ENCODE measurements at places on chromosomes 2 and 18. TPM values are rescaled to one million over a fixed set of nuclear protein-coding genes. Genes with fewer than 3 reads are reported as not detected.
A peak's percentile ranks its signal among the peaks of the same experiment; 100 is the strongest.

- no peak for DNase-seq
Observed at GRCh38 chr18:24928301-24928878, 423.6 kb downstream of the ZNF521 start.

GRCh38 chr18:74773171-74773624 is 175.5 kb downstream of the ZNF407 start:
- no peak for DNase-seq

GRCh38 chr2:37274359-37274965 is 43.0 kb downstream of the NDUFAF7 start:
- DNase-seq = no peak

- DNase-seq = no peak
Observed at GRCh38 chr18:48799724-48800315, 150.9 kb downstream of the SMAD7 start.

GRCh38 chr2:41950666-41950960 is 97.2 kb upstream of the PKDCC start:
- no peak for DNase-seq

GRCh38 chr2:46847185-46847710 is 68.4 kb downstream of the MCFD2 start:
- peak; percentile 96 for DNase-seq

DYSF gene
- 47.2 TPM for total RNA-seq

Measured in dermis microvascular lymphatic vessel endothelial cell (primary cell).